GF-D8 (cell line): ENCODE measurements at places on chromosomes 5 and 9.
A peak's percentile ranks its signal among the peaks of the same experiment; 100 is the strongest.

GRCh38 chr5:123718238-123718637 is 206.3 kb downstream of the CSNK1G3 start:
- DNase-seq: no peak

DNA sequence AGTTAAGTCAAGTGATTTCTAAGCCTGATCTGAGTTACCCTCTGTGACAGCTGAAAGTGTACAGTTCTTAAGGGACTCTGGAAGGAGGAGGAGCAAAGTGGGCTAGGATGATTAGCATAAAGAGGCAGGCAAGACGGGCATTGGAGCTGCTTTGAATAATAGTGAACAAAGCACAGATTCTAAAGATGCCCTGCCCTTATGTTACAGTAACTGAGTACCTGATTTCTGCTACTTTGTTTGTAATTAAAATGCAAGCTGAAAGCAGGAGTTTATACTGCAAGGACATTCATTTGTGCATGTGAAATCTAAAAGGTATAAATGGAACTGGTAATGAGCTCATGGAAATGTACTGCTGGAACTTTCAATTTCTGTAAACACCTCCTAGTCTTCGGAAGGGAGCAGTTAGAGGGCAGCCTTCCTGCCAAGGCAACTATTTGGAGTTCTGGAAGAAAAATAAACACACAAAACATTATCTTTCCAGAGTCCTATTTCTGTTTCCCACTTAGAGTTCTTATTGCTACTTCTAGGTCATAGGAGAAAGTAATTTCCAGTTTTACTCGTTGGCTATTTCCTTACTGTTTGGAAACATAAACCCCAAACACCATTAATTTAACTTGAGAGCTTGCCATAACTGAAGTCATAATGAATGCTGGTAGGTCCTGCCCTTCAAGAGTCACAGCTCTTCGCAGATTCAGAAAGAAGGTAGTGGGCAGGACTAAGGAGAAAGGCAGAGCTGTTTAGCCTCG is at the start of gene RANBP3L:
Gene RANBP3L (minus strand): TSS at position 45 of the 746 bp plus-strand sequence. CDS start 486 bp downstream, outside the sequence.
- DNase-seq: no peak

- no peak for DNase-seq
Observed at GRCh38 chr9:86668488-86668887, 278.8 kb downstream of the GAS1 start.

DNA sequence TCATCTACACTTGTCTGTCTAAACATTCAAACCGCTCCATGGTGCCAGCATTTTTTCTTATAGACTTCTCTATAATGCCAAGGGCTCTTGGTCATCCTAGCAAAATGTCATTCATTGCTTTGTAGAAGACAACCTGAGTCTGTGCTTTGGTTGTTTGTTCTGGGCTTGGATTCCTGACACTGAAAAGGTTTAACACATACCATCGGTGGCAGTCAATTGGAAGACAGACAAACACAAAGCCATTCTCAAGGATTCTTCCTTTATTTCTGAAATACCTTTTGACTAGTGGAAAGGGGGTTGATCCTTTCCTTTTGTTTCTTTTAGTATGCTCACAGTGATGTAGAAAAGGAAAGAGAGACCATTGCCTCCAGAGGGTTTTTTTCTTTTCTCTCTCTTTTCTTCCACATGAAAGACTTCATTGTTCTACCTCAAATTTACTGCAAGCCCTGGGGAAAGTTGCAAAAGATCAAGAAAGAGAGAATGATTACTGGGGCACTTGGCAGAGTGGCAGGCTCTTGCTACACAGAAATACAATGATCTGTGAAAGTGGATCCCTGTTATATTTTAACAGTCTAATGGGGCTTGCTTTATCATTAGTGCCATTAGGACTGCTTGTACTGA is 66.4 kb upstream of the TMC1 start:
- DNase-seq: no peak

DNA sequence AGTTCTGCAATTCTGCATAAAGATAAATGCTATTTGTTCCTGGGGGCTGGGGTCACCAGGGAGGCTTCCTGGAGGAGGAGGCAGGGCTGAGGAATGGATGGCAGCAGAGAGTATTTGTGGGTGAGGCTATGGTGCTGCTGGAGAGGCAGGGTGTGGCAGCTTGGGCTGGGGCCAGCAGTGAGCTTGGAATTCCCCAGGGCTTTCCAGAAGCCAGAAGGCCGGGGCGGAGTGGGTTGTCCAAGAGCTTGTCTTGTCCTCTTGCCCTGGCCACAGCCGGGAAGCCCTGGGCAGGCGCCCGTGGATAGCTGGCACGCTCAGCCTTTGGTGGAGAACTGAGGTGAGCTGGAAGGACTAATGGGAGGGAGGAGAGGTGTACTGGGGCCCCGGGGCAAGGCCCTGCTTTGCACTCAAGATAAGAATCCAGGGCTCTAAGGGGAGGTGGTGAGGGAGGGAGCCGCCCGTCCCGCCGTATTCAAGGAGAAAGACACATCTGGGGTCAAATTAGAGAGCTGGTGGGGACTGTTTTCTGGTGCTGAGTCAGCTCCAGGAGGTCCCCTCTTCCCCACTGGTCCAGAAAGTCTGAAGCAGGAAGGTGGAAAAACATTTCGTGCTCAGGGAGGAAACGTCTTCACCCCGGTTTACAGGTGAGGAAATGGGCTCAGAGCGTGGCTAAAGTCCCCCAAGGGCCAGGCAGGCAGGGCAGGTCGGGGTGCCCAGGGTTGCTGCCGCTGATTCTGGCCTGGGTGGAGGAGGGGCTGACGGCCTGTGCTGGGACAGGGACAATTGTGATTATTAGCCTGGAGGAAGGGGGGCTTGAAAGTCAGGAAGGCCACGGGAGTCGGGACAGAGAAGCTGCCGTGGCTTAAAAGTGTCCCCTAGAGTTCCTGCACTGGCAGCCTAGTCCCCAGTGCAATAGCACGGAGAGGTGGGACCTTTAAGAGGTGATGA is 26.9 kb upstream of the CNOT6 start:
- no peak for DNase-seq

GRCh38 chr5:122921826-122922225 is 76.4 kb downstream of the SNX24 start:
- no peak for DNase-seq

DNA sequence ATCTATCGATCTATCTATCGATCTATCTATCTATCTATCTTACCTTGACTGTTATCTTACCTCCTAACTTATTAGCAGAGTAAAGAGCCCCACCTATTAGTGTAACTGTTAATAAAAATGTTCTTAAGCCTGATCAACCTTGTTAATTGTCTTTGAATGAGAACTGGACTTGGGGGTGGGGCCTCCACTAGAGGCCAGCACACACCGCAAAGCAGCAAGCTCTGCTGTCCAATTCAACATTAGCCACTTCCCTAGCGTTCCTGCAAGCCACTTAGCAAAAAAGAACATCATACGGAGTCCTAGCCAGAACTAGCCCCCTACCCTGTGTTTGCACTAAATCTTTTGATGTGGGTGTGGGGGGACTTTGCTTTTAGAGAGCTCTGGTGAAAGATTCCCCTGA is 515.8 kb downstream of the KDM4C start:
- no peak for DNase-seq

DNA sequence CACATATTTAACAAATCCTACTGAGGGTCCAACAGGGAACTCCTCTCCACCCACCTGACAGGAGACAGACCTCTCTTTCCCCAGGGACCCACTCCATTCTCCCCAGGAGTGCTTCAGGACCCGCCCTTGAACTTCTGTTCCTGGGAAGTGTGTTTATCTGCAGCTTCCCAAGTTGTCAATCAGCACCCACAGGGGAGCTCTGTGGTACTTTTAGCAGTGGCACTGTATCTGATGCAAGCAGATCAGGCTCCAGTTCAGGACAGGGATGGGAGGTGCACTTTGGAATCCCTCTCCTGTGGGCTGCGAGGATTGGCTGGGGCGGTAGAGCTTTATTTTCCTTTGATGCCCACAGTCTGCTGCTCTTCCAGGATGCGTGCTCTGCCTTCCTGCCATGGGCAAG is 8.7 kb downstream of the GALNT10 start:
- DNase-seq: no peak

DNA sequence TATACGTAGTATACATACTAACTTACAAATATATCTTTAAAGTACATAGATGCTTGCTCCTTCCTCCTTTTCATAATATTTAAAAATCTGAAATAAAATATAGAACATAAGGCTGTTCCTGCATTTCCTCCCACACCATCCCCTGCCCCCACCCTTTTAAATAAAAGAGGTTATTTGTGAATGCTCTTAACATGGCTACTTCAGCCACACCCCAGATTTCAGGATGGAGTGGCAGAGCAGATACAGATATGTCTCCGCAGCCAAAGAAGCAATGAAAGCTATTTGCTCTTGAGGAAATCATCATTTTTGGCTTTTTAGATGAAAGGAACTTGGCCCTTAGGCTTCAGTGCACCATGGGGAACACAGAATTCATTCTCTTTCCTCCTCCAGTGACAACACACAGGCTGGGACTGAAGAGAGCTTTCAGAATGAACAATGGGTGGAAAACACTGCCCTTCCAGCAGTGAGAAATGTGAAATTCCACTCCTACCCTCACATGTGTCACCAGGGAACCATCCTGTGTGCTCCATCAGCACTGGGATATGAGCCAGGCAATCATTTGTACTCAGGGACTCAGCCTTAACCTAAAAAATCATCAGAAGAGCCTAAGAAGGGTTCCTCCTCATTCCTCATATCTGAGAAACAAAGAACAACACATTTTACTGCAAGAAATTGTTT is 134.3 kb downstream of the PPP2R2B start:
- no peak for DNase-seq

- DNase-seq: no peak
Observed at GRCh38 chr5:26419987-26420386, 618.4 kb downstream of the CDH9 start.

DNA sequence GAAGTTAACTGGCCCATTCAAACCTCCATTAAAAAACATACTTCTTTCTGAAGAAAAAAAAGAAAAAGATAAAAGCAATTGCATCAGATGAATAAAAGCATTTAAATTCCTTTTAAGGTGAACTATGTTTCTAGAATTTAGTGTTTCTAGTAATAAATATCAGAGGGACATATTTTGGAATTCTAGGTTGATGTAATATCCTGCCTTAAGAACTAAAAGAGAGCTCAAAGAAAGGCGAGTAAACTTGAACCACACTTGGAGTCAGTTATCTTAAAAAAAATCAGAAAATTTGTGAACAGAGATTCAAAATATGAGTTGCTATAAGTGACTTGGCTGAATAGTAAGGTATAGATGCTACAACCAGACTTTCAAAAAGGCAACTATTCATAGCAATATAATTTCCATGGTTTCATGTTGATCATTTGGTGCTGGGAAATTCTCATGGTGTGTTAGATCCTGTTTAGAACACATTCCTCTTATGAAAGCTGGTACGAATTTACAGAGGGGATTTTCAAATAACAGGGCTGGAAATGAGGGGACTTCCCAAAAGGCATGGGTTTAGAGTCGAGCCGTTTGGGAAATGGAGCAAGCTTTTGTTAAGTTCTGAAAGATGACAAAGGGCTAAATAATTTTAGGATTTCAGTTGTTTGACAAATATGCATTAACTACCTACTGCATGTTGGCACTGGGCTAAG is 37.6 kb upstream of the RAI14 start:
- no peak for DNase-seq

GRCh38 chr9:70600506-70600905 is 186.0 kb upstream of the KLF9 start:
- DNase-seq: no peak

- DNase-seq: peak; percentile 68
Observed at GRCh38 chr5:100667161-100667630, 132.0 kb downstream of the FAM174A start.

DNA sequence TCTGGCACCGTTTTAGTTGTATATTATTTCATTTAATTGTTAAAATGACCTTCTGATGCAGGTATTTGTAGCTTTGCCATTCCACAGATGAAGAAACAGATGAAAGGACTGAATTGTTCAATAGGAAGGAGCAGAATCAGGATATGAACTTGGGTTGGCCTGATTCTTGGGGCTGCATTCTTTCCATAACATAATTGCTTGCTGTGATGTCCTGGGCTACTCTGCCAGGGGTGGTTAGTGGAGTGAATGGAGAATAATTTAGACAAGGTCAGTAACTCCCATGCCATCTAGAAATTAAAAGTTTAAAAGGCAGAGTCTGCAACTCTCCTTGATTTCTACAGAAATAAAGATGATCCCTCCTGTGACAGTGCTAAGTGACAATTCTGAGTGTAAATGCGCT is 15.9 kb downstream of the TLR4 start:
- DNase-seq: no peak

DNA sequence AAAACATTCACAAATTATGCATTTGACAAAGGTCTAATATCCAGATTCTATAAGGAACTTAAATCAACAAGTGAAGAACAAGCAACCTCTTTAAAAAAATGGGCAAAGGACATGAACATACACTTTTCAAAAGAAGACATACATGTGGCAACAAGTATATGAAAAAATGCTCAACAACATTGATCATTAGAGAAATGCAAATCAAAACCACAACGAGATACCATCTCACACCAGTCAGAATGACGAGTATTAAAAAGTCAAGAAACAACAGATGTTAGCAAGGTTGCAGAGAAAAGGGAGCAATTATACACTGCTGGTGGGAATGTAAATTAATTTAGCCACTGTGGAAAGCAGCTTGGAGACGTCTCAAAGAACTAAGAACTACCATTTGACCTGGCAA is 38.9 kb upstream of the TNFSF15 start:
- no peak for DNase-seq

DNA sequence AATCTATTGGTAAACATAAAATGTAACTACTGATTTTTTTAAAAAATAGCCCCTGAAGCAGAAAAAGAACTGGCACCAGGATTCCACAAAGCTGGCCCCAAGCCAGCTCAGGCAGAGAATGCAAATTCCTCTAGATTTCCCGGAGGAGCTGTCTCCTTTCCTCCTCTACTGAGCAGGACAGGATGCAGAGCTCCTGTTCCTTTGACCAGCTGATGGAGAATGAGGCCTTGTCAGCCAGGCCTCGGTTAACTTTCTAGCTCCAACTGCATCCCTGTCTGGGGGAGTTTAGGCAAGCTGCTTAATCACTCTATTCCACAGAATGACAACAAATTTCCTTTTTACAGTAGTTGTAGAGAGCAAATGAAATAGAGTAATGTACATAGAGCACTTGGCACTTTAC is 155.5 kb downstream of the GNAQ start:
- no peak for DNase-seq
